Right lobe of liver (tissue), 6 donors: ENCODE measurements at places on chromosomes 5 and 9. TPM values are rescaled to one million over a fixed set of nuclear protein-coding genes. Genes with fewer than 3 reads are reported as not detected.
A peak's percentile ranks its signal among the peaks of the same experiment; 100 is the strongest.

Gene INSYN2B
- total RNA-seq, result not detected

- DNase-seq, result no peak
These were observed 365.1 kb upstream of the CCNH start for GRCh38 chr5:87777877-87778276.

- no peak for DNase-seq
These were observed 55.8 kb upstream of the TMC1 start for GRCh38 chr9:72465593-72465984.

DNA sequence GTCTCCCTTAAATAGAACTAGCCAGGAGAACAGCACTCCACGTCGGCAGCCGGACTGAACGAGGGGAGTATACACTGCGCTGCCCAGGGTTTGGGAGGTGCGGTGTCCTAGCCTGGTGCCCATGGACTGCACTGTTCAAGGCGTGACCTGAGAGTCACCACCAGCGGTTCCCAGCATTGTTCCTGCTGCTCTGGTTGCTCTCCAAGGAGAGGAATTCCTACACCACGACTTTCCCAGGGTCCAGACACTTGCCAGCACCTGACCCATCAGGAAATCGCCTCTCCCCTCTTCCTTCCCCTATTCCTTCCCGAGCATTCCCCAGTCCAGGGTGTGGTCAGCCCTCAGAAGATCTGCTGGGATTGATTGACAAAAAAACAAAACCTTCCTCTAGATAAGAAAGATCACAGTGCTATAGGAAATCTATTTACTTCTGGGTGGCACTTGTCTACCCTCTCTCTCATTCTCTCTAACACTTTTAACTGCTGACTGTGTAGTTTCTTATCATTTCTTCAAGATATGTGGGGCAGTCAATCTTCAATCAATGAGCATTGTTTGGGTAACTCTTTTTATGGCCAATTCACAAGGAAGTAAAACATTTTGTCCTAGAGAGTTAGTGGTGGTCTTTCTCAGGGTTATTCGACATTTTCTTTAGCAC is 297.8 kb upstream of the ACTBL2 start:
- peak; percentile 45 for DNase-seq

DNA sequence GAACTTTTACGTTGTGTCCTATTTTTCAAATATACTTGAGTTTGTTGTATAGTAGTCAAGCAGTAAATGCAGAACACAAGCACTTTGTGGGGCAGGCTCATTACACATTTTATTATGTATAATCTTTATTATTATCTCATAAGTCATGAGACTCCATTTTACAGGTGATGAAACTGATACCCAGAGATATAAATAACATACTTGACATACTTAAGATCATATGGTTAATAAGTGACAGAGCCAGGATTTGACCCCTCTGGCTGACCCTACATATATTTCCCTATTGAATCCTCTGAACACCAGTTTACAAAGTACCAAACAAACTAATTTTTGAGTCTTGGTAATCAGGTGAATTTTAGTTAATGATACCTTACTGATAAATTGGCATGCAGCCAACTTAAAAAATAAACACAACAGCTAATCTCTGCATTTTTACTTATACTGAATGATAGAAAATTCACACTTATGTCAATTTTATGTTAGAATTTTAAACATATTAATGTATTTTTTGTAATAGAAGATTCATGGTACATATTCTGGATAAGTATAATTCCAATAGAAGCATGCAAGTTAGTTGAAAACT is 305.0 kb upstream of the MEF2C start:
- no peak for DNase-seq

Gene HRH2
- 1.4 TPM for total RNA-seq

Gene PCDHGA3
- total RNA-seq, result 0.51 TPM

Gene C5orf52
- total RNA-seq, result not detected

DNA sequence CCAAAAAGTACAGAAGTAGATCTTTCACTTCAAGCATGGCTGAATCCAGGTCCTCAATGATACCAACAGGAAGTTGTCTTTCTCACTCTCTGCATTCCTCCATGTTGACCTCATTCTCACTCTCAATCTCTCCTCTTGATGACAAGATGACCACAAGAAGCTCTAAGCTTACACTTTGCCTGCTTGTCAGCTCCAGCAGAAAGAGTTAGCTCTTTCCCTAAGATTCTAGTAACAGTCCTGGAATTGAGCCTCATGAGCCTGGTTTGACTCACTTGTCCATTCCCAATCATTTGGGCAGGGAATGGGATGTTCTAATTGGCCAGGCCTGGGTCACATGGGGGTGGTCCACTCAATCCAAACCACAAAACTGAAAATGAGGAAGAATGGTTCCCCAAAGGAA is 3.3 kb upstream of the CLTA start:
- DNase-seq, result no peak

DNA sequence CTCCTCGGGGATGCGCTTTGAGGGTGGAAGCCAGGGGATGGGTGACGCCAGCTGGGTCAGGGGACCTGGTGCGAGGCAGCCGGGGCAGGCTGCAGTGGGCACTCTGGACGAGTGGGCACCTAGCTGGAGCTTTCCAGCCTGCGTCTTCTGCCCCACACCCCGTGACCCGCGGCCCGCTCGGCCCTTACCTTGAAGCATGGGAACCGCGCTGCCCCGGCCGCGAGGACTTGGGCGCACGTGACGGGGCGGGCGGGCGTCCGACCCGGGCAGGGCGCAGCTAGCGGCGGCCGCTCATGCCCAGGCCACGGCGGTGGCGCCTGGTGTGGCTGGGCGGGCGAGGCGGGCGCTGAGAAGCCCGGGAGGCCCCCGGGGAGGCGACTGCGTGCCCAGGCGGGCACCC is 300 bp downstream of the FAM163B start:
- no peak for DNase-seq

DNA sequence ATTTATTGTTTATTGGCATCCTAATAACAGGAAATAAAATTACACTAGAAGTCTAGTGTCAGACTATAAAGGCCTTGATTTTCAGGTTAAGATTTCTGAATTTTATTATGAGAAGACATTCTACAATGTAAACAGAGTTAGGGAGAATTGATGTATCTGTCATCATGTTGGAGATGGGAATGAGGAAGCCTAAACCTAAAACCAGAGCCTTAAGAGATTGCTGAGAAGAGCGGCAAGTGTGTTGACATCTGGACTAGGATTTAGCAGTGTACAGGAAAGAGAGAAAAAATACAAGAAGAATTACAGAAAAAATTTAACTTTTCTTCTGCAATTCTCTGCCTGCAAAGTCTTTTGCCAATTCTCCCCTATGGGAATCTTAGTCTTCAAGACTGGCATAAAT is 525.5 kb downstream of the NR2F1-AS1 start:
- no peak for DNase-seq

Gene MYMK
- total RNA-seq, result not detected

DNA sequence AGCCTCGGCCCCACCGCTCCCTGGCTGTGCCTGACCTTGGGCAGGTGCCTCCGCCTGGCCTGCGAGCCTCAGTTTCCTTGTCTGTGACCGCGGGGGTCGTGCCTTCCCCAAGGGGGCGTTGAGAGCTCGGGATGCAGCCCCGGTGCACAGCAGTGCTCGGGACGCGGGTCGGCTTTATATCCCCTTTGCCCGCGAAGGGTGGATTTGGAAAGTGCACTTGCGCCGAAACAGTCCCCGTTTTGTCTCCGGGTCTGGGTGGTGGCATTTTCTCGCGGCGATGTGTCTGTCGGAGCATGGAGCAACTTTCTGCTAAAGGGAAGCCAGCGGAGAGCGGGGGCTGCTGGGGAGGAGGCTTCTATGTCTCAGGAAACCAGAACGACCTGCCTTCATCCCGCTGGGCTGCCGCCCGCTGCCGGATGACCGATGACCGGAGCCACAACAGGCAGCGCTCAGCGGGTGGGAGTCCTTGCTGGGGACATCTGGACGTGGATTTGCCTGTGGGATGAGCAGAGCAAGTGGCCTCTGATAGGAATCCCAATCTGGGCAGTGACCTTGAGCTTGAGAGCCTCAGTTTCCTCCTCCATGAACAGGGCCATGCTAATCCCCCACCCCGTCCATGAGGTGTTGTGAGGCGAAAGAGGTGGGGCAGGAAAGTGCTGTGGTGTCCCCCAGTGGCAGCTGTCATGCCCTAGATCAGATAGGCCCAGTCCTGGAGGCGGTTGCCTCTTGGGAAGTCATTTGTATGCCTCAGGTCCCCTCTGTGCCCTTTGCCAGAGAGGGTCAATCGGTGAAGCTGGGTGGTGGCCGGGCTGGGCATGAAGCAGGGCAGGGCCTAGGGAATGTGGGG is 651 bp downstream of the HRH2 start:
- no peak for DNase-seq

GRCh38 chr9:2018764-2019558 is 3.8 kb downstream of the SMARCA2 start:
- DNase-seq, result no peak

- DNase-seq, result no peak
These were observed 19.3 kb downstream of the SLIT3 start for GRCh38 chr5:169281625-169282024.

- DNase-seq, result no peak
These were observed 30.6 kb downstream of the NOTCH1 start for GRCh38 chr9:136515276-136515675.

DNA sequence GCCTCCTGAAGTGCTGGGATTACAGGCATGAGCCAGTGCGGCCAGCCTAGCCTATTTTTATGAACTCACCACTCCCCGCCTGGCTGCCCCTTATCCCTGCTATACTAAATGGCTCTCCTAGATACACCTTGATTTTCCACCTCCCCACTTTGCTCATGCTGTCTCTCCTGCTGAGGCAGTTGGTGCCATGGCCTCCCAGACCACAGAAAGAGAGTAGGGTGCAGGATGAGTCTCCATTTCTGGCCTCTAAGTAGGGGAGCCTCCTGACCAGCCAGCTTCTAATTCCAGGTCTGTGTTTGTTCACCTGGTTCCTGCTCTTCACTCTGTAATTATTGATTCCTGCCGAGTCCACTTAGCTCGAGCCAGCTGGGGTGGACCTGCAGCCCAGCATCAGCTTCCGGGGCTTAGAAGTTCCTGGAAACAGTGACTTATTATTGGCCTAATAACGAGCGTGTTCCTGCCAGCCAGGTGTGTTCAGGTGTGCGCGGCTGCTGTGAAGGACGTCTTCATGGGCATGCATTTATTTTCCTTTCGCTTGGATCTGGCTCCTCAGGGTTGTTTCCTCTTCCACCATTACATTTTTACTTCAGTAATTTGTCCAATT is 34.0 kb downstream of the ZNF618 start:
- DNase-seq, result peak; percentile 76

DNA sequence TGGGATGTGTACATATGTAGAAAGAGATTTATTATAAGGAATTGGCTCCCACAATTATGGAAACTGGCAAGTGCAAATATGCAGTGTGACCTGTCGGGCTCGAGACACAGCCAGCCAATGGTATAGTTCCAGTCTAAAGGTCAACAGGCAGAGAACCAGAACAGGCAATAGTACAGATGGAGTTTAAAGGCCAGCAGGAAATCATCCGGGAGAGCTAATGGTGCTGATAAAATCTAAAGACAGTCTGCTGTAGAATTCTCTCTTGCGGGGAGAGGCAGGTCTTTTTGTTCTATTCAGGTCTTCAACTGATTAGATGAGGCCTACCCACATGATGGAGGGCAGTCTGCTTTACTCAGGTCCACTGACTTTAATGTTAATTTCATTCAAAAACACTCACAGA is 21.8 kb downstream of the ANKRD31 start:
- no peak for DNase-seq

GRCh38 chr5:79974886-79975285 is 16.2 kb downstream of the MTX3 start:
- DNase-seq, result no peak

Gene CARTPT
- not detected for total RNA-seq

DNA sequence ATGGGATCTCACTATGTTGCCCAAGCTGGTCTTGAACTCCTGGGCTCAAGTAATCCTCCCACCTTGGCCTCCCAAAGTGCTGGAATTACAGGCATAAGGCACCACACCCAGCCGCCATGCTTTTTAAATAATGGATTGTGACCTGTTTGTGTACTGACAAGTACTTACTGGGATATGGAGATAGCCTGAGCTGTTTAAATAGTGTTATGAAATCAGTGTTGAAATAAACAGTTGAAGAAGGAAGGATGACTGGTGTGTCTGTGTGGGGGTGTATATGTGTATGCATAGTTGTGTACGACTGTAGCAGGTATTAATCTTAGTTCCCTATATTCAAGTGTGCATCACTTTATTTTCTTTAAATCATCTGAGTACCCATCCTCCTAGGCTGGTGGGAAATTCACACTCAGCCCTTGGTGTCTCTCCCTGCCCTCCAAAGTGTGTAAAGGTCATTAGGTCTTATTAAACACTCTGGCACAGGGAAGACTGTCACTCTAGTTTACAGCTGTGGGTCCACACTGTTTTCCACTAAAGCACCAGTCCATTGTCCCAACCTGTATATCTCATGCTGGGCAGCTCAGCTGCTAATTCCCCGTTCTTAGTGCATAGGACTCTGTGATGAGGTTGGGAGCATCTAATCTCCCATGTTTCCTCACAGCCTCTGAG is 91.0 kb downstream of the SNX18 start:
- DNase-seq, result no peak

DNA sequence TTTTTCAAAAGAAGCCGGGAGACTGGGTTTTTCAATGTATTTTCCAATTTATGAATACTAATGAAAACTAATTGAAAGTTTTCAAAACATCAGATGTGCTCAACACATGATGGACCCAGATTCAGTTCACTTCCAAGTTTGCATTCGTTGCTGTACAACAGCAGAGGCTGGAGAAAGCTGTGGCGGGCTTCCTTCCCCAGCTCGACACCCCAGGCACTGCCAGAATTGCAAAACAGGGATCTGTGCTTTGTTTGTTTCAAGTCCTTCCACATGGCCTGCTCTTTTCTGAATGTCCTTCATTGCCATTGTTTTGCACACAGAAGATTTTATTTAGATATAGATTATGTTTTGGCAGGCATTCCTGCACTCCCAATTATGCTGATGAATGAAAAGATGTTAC is 30.3 kb upstream of the INSYN2B start:
- DNase-seq, result no peak

Gene OR13C5
- not detected for total RNA-seq

Gene FAM200C
- total RNA-seq, result 0.91 TPM

Gene DPH7
- 11.7 TPM for total RNA-seq

GRCh38 chr9:123468541-123468940 is 112.5 kb downstream of the CRB2 start:
- DNase-seq, result no peak

GRCh38 chr9:104980039-104980654 is 52.2 kb upstream of the ABCA1 start:
- DNase-seq, result no peak

DNA sequence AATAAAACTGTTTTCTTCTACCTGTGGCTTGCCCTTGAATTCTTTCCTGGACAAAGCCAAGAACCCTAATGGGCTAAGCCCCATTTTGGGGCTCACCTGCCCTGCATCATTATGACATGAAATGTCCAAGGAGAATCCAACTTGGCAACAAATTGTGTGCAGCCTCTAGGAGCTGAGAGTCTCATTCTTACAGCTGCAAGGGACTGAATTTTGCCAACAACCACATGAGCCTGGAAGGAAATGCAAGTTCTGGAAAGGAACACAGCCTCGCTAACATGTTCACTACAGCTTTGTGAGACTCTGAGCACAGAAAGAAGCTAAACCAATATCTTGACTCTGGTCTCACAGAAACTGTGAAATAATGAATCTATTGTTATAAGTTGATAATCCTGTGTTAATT is 94.8 kb upstream of the CDH12 start:
- no peak for DNase-seq

Gene OR13C8
- total RNA-seq, result not detected
